Stimulated activated naive B cell treated with anti-CD40 and anti-IgM and Interleukin-4, amounts not matched to agents 10 μg/mL and 1 μg/mL and 100 μg/mL, for 72 hours (primary cell): ENCODE measurements at places on chromosomes 7 and 10.

DNA sequence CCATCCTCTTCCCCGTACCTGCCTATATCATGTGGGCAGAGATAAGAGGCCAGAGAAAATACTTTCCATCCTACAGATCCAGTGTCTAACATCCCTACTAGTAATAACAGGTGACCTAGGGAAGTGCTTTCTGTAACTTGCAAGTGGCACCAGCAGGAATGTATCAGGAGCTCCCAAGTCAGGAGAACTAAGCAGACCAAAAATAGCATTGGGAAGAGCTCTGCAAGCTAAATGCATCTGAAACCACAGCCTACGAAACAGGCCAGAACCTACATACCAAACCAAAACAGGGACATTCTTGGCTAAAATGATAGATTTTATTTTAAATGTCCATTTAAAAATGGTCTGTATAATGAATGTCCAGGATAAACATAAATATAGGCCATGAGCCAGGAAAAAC, 680.8 kb downstream of the PHTF2 start:
- DNase-seq: no peak

DNA sequence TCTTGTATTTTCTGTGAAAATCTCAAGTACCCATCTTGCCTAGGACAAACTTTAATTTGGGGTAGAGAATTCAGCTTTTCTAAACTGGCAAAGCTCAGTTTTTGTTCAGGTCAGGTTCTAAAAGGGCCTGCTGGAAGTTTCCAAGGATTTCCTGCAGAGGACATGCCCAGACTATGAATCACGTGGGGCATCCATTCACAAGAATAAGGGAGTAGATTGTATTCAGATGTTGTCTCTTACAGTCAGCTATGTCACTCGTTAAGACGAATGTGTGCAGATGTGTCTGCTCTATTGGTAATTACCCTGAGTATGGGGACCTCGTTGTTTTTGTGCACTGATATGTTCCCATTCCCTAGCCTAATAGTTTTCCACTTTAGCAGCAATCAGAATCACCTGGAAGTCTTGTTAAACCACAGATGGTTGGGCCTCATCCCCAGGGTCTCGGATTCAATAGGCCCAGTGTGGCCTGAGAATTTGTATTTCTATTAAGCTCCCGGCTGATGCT, 81.0 kb upstream of the ITPRID1 start:
- DNase-seq: no peak

GRCh38 chr10:37549054-37549453, 308.4 kb downstream of the ZNF248 start:
- DNase-seq: no peak

GRCh38 chr10:72948762-72949161, 5.8 kb downstream of the PLA2G12B start:
- no peak for DNase-seq

DNA sequence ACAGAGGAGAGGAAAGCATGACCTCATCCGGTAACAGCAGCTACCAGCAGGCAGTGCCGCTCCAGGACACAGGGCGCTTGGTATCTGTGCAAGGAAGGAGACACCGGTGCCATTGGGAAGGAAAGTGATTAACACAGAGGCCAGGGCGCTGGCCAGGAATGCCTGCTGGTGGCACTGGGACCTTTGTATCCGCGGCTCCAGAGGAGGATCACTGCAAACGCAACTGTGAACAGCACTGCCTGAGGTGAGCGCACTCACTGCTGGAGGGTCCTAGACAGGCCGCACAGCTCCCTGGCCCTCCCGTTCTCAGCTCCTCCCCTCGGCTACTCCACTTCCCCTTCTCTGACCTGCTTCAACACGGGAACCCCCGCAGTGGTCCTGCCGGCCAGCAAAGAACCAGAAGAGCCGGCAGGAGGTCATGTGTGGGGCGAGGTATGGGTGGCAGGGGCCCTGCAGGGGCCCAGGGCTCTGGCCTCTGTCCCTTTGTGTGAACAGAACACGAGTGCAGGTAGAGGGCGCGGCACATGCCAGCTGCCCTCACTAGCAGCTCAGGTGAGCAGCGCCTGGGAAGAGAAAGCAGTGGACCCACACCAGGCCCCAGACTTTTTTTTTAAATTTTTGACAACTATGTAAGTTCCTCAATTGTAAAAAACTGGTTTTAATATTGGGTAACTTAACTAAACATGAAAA, 107.6 kb downstream of the VIPR2 start:
- DNase-seq: no peak

GRCh38 chr10:83680470-83680891, 458.8 kb upstream of the GHITM start:
- no peak for DNase-seq

- DNase-seq: no peak
Measured at GRCh38 chr10:102115775-102116174, 4.4 kb downstream of the LDB1 start.

- DNase-seq: no peak
Measured at GRCh38 chr7:136267822-136268221, 290.7 kb upstream of the MTPN start.

DNA sequence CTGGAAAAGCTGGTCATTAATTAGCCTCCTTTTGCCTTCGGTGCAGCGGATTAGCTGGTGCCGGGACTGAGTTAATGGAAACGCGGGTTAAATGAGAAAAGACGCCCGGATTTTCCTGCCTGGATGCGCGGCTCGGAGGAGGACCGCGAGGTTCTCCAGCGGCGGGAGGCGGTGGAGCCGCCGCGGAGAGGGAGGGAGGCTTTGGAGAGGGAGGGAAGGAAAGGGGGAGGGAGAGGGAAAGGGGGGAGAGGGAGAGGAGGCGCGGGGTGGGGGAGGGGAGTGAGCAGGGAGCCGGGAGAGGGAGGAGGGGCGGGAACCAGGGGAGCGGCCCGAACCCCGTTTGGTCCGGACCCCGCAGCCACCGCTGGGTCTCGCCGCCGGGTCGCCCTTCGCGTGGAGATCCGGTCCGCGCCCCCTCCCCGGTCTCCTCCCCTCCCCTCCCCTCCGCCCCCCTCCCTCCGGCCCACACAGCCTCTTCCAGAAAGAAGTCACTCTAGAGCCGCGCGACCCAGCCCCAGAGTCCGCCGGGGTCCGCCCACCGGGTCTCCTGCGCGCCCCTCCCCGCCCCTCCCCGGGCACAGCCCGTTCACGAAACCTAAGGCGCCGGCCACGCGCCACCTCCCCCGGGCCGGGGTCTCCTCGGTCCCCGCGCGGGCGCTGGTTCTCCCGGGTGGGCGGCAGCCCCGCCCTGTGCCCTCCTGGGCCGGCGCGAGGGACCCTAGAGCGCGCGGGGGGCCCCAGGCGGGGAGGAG, 347.5 kb downstream of the DNAJB6 start:
- DNase-seq: no peak

DNA sequence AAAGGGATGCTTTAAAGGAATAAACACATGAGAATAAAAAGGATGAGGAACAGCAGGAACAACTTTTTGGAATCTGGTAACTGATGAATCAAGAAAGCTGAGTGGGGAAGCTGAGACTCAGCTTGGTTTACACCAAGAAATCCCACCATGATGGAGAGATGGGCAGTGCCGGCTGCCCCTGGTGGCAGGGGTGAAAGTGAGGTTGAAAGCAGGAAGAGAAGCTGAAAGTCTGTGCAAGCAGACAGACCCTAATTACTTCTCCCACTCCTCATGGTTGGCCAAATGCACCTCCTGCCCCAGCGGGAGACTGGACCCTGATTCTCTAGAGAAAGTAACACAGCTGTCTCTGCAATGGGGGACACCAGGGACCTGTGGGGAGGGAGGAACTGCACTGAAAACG, 57.6 kb upstream of the NANOS1 start:
- DNase-seq: no peak

DNA sequence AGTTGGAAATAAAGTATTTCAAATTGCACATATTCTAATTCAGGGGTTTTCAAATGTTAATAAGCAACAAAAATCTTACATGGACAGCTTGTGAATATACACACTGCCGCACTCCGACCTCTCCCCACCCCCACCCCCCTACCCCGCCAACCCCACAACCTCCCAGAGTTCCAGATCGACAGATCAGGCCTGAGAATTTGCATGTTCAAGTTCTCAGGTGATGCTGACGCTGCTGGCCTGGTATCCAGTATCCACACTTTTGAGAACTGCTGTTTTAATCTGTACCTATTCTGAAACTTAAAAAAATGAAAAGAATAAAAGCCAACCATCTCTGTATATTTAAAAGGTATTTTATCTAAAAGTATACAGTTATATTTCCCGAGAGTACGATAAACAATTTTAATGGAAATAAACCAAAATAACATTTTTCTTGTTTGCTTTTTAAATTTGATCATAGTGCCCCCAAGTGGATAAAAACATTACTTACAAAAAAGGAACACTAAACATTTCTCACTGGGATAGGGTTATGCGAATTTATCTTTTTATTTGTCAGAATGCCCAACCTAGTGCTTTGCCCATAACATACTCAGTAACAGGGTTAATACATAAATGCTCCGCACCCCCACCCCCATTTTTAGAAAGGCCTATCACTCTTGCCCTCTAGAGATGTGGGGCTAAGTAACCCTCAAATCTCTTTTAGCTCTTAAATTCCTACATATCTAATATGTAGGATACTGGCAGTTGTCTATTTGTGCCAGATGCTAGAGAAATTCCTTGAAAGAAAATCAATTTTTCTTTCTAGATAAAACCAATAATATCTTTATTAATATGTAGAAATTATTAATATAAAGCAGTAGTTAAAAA, 166.3 kb downstream of the RNF133 start:
- DNase-seq: no peak

- DNase-seq: no peak
Measured at GRCh38 chr10:58704671-58705141, 192.0 kb downstream of the BICC1 start.

GRCh38 chr10:44376472-44377099, 8.3 kb downstream of the CXCL12 start:
- no peak for DNase-seq

DNA sequence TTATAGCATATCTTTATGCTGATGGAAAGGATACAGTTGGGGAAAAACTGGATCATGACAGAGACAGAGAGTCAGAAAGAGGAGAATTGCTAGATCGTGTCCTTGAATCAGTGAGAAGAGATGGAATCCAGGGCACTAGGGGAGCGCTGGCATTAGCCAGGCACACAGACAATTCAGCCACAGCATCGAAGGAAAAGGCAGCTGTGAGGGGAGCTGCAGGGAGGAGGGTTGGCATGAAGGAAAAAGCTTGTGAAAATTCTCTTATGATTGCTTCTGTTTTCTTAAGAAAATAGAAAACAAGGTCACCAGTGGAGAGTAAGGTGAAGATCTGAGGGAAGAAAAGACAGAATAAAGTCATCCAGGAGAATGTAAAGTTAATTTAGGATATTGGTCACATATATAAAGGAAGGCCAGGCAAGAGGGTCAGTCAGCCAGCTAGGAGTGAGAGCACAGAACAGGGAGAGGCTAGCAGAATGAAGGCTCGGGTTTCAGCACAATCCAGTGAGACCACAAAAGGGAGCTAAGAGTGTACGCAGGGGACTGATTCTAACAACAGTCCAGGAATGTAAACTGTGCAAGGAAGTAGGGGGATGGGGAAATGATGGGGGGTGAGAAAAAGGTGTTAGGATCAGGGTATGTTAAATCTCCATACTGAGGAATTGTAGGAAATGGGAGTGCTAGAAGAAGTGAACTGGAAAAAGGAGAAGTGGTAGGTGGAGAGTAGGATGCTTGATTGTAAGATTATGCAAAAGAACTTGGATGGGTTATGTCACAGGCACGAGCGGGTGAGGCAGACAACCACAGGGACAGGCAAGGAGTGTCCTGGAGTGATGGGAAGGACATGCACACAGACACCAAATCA, 112.0 kb downstream of the RNF32 start:
- no peak for DNase-seq

DNA sequence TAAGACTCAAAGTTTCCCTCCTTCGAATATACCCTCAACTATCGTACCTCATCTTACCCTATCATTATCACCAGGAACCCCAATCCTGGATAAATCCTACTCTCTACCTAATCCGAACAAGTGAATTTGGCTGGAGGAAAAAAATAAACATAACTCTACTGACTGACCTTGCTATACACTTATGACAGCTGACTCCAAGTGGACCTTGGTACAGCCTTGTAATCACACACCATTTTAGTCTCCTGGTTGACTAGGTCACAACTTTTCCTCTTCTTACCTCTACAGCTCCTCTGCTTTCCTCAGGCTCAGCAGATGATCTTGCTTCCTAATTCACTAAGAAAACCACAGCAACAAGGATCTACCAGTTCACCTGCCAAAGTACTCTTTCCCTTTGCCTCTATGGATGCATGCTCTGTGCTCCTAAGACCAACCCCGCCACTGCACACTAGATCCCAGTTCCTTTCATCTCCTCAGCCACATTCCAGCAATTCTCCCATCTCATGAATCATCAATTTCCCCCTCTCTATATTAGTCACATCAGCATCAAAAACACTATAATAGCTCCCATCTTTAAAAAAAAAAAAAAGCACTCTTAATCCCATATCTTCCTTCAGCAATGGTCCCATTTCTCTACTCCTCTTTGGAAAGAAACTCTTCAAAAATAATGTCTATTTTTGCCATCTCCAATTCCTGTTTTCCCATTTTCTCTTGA, 35.5 kb downstream of the COA1 start:
- DNase-seq: no peak

DNA sequence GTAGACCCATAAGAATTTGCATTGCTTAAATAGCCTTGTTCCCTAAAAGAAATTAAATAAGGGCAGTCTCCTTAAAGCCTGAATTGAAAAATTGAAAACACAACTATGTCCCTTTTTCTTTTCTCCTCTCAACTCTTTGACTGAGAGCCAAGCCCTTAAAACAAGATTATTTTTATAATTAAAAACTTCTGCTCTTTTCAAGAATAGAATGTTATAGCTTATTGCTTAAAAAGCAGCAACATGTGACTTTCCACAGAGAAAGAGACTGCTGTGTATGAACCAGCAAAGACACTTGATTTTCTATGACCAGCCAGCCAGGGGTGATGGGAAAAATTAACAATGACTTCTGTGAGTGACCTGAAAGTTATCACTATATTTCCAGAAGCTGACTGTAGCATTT, 295.2 kb upstream of the CELF2 start:
- DNase-seq: no peak

DNA sequence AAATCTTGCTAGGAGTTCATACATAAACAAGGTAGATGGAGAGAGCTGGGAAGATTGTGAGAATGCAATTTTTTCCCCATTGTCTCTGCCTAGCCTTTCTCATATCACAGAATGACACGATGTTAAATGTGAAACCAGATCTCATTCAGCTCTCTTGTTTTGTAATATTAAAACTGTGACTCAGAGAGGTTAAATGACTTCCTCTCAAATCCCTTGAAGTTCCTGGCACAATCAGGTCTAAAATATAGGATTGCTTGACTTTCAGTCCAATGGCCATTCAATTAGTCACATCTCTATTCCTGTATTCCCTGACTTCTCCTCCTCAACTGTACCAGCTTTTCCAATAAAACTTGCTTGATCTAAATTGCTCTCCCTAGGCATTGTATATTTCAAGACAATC, 3.1 kb downstream of the ANKRD22 start:
- DNase-seq: no peak

DNA sequence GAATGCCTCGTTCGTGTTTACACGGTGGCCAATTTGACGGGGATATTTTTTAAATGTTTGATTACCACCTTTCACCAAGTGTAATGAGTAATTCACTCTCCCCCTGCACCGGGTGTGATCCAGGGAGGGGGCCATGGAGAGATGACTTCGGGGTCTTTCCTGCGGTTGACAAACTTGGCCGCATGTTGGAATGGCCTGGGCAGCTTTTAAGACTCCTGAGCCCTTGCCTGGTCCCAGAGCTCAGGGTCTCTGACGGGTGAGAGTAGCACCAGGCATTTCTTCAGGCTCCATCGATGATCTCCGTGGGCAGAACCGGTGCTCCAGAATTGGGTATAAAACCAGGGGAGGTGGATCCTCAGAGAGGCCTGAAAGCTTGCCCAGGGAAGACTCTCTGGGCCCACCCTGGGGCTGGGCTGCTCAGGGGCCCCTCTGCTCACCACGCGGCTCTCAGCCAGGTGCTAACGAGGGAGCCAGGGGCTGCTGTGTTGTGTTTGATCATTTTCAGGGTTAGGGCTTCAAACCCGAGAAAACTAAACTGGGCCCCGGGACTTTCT, 882 bp downstream of the ZNF282 start:
- peak; percentile 8 for DNase-seq
